ENCODE measurements at places on chromosomes 2 and 18. TPM values are rescaled to one million over a fixed set of nuclear protein-coding genes. Genes with fewer than 3 reads are reported as not detected.

Gene SALL3
- total RNA-seq = not detected

Gene TRIM43
- total RNA-seq = not detected

Gene CHAC2
- total RNA-seq = 21.3 TPM

Gene IL37
- total RNA-seq = not detected

Gene ASAP2
- total RNA-seq = not detected

Gene FOXI3
- total RNA-seq = not detected

Gene DYSF
- total RNA-seq = not detected

Gene SLC39A6
- 114 TPM for total RNA-seq

Gene SCYGR4
- not detected for total RNA-seq

DNA sequence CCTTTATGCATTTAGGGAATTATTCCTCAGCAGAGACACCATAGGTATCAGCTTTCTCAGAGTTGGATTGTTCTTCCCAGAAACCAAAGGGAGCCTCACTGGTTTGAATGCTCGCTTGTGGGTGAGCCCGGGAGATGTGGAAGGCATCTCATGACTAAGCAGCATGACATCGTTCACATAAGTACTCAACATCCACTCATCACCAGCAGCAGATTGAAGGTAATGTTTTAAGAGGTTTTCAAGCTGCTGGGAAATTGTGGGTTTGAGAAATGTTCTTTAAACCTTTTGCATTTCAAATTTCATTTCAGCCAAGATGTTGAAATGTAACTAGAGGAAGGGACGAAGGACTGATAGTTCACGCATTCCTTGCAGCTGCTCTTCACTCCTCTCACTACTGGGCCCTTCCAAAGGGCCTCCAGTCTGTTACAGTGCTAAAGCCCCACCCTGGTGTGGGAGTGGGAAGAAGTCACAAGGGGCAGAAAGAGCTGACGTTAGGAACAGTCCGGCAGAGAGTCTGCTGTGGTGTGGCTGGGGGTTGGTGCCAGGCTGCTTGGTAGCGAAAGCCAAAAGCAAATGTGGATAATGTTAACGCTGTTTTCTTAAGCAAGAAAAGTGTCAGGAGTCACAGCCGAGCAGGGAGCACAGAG lies 324.5 kb upstream of the EPHA4 start:
- no peak for DNase-seq
- H3K27me3 ChIP-seq = no peaks in the 10 kb centered on the region
- H3K4me1 ChIP-seq = no peaks in the 10 kb centered on the region
- no peak overlapping the region for H3K4me3 ChIP-seq
- H3K27ac ChIP-seq = no peak overlapping the region

- H3K4me1 ChIP-seq = no peaks in the 10 kb centered on the region
- no peak overlapping the region for H3K27ac ChIP-seq
- DNase-seq = no peak
- H3K27me3 ChIP-seq = no peaks in the 10 kb centered on the region
These were observed 374.0 kb downstream of the NCKAP5 start for GRCh38 chr2:133194362-133194655.

GRCh38 chr2:196925768-196926561 lies 542 bp downstream of the PGAP1 start:
- DNase-seq = peak; percentile 74
- peak overlapping the region; percentile 62 for H3K27ac ChIP-seq
- no peaks in the 10 kb centered on the region for H3K27me3 ChIP-seq

DNA sequence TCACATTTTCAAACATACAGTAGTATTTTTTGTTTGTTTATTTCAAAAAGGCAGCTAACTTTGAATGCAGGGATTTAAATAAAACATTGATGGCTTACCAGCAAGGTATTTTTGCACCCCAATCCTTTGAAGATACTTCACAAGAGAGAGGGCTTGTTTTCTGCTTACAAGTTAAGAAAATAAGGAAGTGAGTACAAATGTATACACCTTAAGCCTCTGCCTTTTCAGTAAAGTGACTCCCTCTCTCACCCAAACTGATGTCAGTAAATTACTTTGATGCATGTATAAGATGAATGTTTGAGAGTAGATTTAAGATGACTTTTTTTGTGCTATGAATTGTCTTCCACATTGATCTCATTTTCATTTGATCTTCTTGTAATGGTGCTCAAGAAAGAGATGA lies 820.0 kb downstream of the CPS1 start:
- H3K36me3 ChIP-seq = no peaks in the 10 kb centered on the region
- H3K4me1 ChIP-seq = no peaks in the 10 kb centered on the region
- DNase-seq = no peak
- no peak overlapping the region for H3K27ac ChIP-seq
- H3K27me3 ChIP-seq = no peaks in the 10 kb centered on the region
- H3K4me3 ChIP-seq = no peak overlapping the region

DNA sequence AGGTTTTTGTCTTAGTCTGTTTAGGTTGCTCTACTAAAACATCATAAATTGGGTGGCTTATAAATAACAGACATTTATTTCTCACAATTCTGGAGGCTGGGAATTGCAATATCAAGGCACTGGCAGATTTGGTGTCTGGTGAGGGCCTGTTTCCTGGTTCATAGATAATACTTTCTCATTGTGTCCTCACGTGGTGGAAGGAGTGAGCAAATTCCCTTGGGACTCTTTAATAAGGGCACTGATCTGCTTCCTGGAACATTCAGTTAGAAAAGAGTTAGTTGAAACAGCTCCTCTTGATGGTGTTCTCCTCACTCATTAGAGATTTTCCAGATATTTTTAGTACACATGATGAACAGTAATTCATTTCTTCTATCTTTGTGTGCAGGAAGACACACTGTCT lies 22.3 kb downstream of the COL4A3 start:
- no peaks in the 10 kb centered on the region for H3K27me3 ChIP-seq
- no peaks in the 10 kb centered on the region for H3K36me3 ChIP-seq
- DNase-seq = no peak
- H3K4me3 ChIP-seq = no peak overlapping the region
- H3K4me1 ChIP-seq = no peaks in the 10 kb centered on the region

GRCh38 chr2:101089419-101089818 lies 61.8 kb downstream of the TBC1D8 start:
- no peaks in the 10 kb centered on the region for H3K4me1 ChIP-seq
- H3K27ac ChIP-seq = no peak overlapping the region
- H3K4me3 ChIP-seq = no peak overlapping the region
- DNase-seq = no peak

DNA sequence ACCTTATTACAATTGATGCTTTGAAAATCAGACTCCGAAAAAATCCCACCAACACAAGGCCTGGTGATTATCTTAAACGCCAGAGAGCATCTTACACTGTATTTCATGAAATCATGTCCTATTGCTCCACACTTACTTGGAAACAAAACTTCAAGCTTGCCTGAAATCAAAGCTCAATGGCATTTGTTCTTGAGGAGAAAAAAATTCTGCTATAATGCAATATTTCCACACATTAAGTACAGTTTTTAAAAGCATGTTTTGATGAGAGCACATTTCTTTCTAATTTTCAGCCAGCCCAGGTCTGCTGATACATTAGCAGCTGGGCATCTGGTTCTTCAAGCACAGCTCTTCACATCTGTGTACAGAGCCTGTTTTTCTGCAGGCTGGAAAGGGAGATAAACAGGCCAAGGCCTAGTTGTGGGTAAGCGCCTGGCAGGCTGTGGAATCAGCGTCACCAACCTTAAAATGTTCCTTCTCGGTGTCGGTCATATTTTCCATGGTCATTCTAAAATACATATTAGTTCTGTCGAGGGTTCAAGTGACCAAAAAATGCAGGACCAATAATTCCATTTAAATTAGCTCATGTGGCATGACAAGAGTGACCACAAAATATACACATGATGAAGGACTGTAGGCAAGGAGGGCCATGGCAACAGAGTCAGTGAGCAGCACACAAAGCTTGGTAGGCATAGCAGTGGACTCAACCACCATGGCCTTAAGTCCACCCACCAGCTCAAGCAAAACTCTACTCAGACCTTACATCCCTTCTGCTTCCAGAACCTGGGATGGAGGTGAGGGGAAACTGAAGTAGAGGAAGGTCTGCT lies 20.9 kb downstream of the SLC8A1 start:
- DNase-seq = no peak
- H3K27ac ChIP-seq = no peak overlapping the region
- no peaks in the 10 kb centered on the region for H3K27me3 ChIP-seq
- no peaks in the 10 kb centered on the region for H3K36me3 ChIP-seq

DNA sequence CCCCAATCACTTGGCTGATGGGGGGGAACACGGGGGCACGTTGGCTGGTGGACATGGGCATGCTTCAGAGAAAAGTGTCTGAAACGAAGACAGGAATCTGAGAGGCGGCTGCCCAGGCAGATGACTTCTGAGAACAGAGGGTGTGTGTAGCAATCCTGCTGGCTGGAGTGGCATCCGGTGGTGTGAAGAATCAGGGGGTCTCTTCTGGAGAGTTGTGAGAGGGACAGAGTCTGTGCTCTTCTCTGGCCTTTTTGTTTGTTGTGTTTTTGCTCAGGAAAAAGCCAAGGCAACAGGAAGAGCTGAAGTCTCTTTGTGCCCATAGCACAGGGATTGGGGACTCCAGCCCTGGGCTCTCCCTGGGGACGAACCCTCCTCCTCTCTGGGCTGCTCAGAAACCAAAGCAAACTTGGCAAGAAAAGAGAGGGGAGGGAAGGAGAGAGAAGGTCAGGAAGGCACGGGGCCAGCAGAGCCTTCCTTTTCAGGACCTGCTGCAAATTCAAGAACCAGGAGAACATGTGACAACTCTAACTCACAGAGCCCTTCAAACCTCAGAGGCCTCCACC lies 97.0 kb upstream of the SMAD2 start:
- no peaks in the 10 kb centered on the region for H3K27me3 ChIP-seq
- no peak for DNase-seq
- peaks cover 6% of the 10 kb centered on the region for H3K4me1 ChIP-seq
- no peak overlapping the region for H3K4me3 ChIP-seq
- no peak overlapping the region for H3K27ac ChIP-seq

DNA sequence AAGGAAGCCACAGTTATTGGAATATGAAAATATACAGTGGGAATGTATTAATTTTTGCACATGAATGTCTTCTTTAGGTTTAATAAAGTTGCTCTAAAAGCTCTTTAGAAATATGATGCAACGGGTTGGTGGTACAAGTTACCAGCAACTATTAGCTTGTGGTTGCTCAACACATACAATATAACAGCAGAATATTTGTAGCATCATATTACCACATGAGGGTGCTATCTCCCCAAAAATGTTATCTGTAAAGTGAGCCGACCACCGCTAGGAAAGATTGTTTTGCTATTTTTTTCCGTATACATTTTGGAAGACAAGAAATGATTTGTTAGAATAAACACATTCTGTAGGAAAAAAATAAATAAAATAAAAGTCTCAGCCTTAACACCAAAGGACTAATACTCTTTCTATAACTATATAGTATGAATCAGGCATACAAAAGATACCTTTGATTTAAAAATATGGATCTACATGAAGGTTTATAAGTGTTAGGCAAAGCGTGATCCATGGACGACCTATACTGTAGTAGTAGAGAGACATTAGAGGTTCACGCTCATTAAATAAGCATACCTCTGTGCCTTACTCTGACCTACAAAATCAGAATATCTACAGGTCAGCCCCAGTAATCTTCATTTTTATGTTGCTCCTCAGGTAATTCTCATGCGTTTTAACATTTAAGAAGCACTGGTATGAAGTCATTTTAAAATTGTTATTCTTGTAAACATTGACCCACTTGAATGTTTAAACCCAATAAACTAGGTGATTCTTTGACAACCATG lies 1110.6 kb upstream of the ACVR2A start:
- no peak overlapping the region for H3K27ac ChIP-seq
- no peaks in the 10 kb centered on the region for H3K4me1 ChIP-seq
- H3K27me3 ChIP-seq = no peaks in the 10 kb centered on the region
- peak; percentile 79 for DNase-seq
- no peak overlapping the region for H3K4me3 ChIP-seq

- DNase-seq = no peak
- H3K27me3 ChIP-seq = no peaks in the 10 kb centered on the region
- no peak overlapping the region for H3K4me3 ChIP-seq
- no peak overlapping the region for H3K27ac ChIP-seq
These were observed 85.9 kb upstream of the RTN4 start for GRCh38 chr2:55136138-55136541.

DNA sequence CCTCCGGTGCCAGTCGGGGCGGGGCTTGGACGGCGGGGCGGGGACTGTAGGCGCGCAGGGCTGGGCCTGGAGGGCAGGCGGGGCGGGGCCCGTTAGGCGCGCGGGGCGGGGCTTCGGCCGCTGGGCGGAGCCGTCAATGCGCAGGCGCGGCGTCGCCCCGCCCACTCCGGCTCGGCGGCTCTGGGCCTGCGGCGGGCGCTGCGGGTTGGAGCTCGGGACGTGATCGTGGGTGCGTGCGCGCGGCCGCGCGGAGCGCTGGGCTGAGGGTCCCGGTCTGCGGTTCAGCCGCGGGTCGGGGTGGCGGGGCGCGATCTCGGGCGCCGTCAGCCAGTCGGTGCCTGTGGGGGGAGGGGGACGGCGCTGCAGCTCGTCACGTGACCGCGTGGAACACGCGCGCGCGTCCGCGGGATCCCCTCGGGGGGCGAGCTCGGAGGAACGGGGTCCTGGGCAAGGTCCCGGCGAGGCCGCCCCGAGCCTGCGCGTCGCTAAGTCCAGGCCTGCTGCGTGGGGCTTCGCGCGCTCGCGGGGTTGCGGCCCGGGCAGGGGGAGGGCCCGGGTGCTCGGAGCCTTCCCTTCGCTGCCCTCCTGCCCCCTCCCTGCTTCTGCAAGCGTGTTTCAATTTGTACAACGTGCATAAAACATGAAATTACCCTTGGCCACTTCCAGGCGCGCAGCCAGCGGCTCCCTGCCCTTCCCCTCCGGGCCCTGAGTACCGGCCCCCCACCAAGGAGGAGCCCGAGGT lies at the start of gene D2HGDH:
D2HGDH (plus strand) TSS at position 164 of the 742 bp plus-strand sequence. CDS start 595 bp downstream, outside the sequence.
- peak within 1 kb of the TSS; percentile 97 for H3K4me3 ChIP-seq
- peak within 1 kb of the TSS; percentile 67 for H3K27ac ChIP-seq
- no peaks in the 10 kb centered on the region for H3K27me3 ChIP-seq
- peak; percentile 95 for DNase-seq
- no peaks in the 10 kb centered on the region for H3K36me3 ChIP-seq
- H3K4me1 ChIP-seq = peaks cover 14% of the 10 kb centered on the region

Measured in Karpas-422 (cell line).